ENCODE measurements at places on chromosomes 1 and 21.

- no peak for DNase-seq
Measured at GRCh38 chr1:230212405-230212936, 145.4 kb downstream of the GALNT2 start.

GRCh38 chr1:96498744-96499340 is 222.7 kb upstream of the PTBP2 start:
- no peak for DNase-seq

DNA sequence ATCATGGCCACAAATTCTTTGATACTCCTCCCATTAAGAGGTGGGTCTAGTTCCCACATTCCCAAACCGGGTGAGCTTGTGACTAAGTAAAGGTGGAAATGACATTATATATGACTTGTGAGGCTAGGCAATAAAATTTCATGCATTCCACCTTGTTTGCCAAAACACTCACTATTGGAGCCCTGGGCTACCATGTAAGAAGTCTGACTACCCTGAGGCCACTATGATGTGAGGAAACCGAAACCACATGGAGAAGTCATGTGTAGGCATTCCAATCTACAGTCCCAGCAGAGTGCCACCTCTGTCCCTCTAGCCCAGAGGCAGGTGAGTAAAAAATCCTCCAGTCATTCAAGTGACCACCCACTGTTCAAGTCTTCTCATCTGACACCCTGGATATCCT is 17.9 kb upstream of the SMG7 start:
- DNase-seq: no peak

GRCh38 chr21:15121655-15122120 is 56.9 kb upstream of the NRIP1 start:
- DNase-seq: no peak

GRCh38 chr1:103194984-103195383 is 86.7 kb upstream of the COL11A1 start:
- DNase-seq: no peak
